GM10248 (cell line): ENCODE measurements at places on chromosomes 4 and X.

DNA sequence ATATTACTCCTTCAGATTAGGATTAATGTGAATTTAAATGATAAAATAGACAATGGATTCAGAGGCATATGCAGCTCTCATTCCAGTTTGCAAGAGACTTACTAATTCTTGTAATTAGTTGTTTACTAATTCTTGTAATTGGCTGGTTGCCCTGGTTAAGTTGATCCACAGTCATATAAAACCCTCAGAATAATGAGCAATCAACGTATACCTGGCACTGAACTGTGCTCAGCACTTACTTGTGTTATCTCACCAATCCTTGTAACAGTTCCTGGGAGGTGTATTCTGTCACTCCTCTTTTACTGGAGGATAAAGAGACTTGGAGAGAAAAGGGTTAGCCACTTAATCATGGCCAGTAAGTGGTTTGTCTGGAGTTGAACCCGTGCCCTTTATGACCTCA is 10.5 kb downstream of the HERC5 start:
- DNase-seq: no peak

DNA sequence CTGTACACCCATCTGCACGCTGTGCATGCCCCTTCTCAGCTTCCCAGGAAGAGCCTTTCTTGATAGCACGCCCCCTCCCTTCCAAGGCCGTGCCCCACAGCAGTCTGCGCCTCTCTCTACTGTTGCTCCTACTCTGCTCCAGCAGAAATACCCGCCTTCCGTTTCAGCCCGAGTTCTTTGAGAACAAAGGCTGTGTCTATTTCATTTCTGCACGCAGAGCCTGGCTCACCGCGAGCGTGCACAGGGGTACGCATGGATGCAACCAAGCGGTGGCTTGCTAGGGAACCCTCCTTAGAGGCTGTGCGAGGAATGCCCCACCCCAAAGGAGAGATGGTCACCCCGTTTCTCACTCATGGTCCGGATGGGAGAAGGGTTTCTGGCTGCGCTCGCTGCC is 485 bp downstream of the AADAT start:
- DNase-seq: peak; percentile 8

- no peak for DNase-seq
These were observed 913 bp upstream of the SMIM10L2A start for GRCh38 chrX:135420831-135421230.

DNA sequence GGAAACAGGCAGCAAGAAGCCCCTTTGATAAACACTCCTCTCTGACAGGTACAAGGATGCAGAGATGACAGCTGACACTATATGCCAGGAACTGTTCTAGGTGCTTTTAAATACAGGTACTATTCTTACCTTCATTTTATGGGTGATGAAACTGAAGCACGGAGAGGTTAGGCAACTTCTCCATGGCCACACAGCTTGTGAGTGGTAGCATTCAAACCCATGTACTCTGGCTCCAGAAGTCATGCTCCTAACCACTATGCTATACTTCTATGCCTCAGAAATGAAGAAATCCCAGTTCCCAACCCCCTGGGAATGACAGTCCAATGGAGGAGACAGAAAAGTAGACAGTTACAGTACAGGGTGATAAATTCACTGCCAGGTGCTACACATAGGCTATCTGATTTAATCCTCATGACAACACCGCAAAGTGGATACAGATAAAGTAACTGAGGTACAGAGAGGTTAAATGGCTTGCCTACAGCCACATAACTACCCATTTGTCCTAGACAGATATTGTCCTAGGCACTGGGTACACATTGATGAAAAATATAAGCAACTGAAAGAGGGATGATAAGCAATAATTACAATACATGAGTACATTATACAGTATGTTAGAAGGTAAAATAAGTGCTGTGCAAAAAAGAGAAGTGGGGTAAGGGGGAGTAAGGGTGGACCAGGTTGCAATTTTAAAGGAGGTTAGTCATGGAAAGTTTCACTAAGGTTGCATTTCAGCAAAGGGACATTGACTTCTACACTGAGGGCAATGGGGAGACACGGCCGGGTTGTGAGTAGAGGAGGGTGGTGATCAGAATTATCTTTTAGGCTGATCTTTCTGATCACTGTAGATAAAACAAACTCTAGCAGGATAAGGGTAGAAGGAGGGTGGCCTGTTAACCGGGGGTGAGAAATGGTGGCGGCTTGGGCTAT is 1.6 kb upstream of the F8 start:
- DNase-seq: no peak

DNA sequence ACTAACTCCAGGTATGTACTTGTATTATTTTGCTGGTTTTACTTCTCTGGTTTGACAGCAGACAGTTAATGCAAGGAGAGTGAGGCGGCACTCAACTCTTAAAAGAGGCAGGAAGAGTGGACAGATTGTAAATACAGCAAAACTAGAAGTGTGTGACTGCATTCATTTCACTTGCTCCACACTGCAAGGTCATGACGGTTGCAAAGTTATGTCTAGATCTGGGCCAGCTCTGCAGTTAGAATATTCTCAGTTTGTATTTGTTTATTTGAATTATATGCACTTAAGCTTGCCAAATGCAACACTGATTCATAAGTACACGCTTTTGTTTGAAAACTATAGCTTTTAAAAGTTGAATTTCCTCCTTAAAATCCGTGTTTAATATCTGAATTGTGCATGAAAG is 148.9 kb downstream of the STIM2 start:
- no peak for DNase-seq

- DNase-seq: no peak
These were observed 81.5 kb upstream of the PSAPL1 start for GRCh38 chr4:7516096-7516772.

GRCh38 chrX:120561634-120562568 is 1.1 kb upstream of the CUL4B start:
- DNase-seq: no peak

- no peak for DNase-seq
These were observed 34.3 kb upstream of the TACR3 start for GRCh38 chr4:103753868-103754653.

DNA sequence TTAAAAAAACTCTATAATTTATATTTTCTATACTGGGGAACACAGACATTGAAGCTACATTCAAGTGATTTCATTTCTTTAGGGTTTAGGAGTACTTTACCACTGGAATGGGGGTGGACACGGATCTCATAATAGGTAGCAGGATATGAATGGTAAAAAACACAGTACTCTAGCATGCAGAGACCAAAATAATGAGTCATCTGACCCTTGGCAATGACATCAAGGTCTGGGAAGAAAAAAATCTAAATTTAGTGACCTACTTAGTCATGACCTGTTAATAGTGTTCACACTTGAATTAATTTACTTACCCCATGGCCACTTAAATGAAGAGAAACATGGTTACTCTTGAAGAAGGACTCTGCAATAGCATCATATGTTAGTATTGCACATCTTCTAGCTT is 187.9 kb downstream of the EPHA5 start:
- DNase-seq: no peak

- no peak for DNase-seq
These were observed 11.8 kb upstream of the RTL5 start for GRCh38 chrX:72143609-72143907.

DNA sequence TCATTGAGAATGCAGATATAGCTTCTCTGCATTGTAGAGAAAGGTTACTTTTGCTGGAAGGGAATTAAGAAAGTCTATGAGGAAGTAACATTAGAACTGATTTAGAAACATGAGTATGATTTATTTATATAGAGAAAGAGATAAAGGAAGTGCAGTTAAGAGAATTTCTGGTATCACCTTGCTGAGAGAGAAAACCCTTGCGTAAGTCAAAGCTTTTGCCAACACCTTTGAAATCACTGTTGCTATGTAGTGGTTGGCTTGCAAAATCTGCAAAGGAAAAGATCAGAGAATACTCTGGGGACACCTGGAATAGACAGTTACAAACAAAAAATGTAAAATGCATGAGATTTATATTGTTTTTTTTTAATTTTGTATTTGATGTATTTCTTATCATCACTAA is 137.3 kb upstream of the RXFP1 start:
- DNase-seq: no peak

DNA sequence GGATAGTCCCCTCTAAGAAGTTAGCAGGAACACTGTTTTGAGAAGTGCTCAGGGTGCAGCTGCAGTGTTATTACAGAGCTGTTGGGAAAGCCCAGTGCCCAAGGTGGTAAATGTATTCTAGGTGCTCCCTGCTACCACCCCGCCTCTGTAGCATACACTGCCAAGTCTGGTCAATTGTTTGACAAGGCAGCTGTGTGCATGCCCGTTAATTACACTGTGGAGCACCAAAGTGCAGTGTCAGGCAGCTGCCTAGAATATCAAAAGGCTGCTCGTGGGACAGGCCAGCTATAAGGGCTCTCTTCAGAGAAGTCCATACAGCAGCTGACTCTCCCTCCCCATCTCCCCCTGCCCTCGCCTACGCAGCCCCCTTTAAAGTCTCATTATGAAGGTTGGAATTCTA is 99.9 kb upstream of the KLHL13 start:
- no peak for DNase-seq

GRCh38 chr4:26179316-26179760 is 141.5 kb upstream of the RBPJ start:
- DNase-seq: peak; percentile 37

- no peak for DNase-seq
These were observed 880 bp upstream of the LONRF3 start for GRCh38 chrX:118973389-118974087.

DNA sequence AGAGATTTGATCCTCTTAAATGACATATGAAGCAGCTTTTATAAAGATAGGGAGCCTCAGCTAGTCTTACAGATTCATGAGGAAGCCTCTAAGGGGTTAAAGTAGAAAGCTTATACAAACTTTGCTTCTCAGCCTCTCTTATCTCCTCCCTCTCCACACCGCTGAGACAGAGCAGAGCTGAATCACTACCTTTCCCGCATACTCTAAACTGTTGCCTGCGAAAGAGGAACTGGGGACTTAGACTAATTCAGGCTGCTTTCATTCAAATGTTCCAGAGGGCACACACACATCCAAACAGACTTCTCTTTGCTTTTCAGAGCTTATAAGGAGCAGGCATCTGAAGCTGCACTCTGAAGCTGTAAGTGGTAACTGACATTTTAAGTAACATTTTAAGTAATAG is at the start of gene SERTM2:
SERTM2 (plus strand) TSS at position 169 of the 400 bp plus-strand sequence. CDS start 7,213 bp downstream, outside the sequence.
- peak; percentile 5 for DNase-seq

DNA sequence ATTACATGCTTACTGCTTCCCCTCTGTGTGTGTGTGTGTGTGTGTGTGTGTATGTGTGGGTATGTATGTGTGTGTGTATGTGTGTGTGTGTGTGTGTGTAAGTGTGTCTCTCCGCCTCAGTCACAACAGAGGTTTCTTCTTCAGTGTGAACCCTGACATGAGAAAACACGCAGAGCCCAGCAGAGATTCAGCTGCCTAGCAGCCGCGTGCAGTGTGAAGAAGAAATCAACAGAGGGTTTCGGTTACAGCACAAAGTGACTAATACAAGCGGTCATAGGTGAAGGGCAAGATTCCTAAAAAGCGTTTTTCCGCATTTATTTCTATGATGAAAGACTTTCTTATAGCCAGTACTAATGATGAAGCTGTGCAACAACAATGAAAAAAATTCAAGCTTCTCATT is 55.3 kb upstream of the ZFP42 start:
- no peak for DNase-seq

- no peak for DNase-seq
These were observed 27.8 kb downstream of the ADGRA3 start for GRCh38 chr4:22488106-22488505.

GRCh38 chrX:74138943-74139342 is 165.0 kb upstream of the ZCCHC13 start:
- no peak for DNase-seq

GRCh38 chr4:52716364-52717151 is 34.7 kb downstream of the ERVMER34-1 start:
- DNase-seq: no peak

DNA sequence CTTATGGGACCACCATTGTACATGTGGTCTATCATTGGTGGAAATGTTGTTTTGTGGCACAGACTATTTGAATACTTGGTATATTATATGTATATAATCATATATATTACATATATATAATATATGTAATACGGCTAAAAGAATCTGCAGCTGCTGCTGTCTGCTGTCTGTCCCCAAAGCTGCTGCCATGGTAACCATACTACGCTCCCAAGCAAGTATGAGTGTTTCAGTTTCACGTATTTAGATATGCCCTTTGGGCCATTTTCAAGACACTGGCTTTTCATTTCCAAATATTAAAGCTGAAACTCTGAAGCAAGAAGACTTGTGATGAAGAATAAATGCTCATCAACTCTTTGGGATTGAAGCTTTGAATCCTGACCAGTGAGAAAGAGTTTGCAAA is 42.0 kb upstream of the ARSJ start:
- no peak for DNase-seq

DNA sequence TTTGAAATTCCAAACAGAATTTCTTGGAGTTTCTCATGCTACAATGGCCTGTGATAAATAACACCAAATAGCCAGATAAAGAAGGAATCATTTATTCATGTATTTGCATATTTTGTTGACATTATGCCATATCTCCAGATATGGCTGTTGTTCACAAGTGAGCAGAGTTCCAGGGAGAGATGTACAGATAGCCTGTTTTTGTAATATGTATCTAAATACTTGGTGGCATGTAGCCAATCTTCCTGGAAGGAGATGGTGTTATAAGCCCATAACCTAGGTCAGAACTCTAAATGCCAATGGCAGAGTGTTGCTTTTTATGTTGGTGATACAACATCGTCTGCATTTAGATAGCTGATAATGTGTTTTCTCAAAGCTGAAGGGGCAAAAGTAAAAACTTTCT is 292.2 kb downstream of the FBXO8 start:
- no peak for DNase-seq

GRCh38 chr4:161906836-161907589 is 256.8 kb downstream of the FSTL5 start:
- no peak for DNase-seq

DNA sequence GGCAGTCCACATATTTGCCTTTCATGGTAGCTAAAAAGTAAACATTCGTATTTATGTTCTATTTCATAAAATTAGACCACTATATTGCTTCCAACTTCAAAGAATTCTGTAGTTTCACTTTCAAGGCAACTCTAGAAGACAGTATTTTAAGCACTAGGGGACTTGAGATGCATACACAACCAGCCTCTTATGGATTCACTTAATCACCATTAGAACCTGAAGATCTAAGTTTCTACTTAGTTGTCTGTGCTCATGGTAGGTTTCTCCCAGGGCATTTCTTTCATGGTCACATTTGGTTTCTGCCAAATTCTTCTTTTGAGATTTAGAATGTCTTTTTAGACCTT is 209.9 kb upstream of the HCCS start:
- no peak for DNase-seq

GRCh38 chrX:16743604-16744325 is 24.4 kb downstream of the SYAP1 start:
- no peak for DNase-seq

GRCh38 chrX:73867144-73867543 is 304.1 kb downstream of the CHIC1 start:
- no peak for DNase-seq

DNA sequence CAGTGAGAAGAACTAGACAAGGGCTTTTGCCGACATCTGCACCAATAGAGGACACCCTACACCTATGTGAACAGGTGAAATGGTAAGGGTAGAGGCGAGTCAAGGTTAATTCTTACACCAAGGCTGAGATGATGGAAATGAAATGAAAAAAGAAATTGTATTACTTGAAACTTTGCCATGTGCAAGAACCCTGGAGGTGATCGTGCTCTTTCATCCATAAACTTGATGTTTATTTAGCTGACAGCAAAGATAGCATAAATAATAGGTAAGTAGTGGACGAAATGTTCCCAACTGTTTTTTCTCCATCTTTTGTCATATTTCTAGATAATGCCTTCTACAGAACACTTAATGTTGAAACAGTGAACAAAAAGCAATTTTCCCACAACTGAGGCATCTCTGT is 162.5 kb downstream of the BANK1 start:
- no peak for DNase-seq

GRCh38 chr4:38154252-38154651 is 194.1 kb downstream of the PTTG2 start:
- no peak for DNase-seq
